ENCODE measurements at places on chromosomes 11 and 22.

GRCh38 chr11:130778026-130778425, 138.3 kb downstream of the SNX19 start:
- no peak for DNase-seq

DNA sequence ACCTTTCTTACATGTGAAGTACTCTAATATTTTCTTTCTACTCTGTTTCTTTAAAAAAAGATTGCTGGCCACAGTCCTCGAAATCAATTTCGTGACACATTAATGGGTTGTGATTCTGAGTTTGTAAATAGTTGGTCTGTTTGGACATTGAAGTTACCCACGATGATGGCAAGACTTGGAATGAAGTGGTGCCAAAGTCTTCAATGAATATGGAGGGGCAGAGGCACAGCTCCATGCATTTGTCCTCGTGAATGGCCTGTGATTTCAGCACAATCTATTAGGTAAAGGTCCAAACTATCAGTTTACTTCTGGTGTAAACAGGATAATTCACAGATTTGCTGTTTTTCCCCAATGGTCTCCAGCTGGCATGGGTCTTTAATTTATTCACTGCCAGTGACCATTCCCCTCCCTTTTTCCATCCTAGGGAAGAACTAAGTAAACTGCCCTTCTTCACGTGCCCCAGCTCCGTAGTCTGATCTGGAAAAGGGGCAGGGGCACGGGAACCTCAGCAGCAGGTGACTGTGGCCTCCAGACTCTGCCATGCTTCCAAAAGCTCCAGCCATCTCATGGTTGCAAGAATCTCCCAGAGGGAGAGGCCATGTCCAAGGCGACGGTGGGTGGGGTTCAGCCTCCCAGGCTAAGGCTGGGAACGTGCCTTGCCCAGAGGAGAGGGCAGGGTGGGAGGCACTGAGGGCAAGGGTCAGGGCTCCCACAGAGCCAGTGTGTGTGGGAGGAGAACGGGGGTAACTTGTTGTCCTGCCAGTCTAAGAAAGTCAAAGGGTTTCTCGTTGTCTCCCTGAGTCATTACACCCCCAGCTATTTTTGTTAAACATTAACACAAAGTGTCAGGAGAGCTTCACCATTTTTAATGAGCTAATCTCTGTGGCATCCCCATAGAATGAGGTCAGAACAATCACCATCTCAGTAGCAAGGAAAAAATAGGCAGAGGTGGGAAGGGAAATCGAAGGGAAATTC, 16.9 kb upstream of the PEX26 start:
- DNase-seq: no peak

DNA sequence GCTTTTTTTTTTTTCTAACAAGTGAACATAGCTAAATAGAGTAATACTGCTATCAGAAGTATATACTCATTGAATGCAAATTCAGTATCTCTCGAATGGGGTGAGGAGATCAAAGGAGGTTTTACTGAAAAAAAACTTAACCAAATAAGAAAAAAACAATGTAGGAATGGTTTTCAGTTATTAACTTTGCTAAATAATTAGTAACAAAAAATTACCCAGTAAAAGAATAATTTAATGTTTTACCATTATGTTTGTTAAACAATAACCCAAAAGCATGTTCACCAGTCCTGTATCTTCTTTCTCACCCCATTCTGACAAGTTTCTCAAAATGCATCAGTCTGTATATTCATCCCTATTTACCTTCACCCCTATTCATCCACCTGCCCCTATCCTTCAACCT, 22.6 kb upstream of the CTSC start:
- no peak for DNase-seq

DNA sequence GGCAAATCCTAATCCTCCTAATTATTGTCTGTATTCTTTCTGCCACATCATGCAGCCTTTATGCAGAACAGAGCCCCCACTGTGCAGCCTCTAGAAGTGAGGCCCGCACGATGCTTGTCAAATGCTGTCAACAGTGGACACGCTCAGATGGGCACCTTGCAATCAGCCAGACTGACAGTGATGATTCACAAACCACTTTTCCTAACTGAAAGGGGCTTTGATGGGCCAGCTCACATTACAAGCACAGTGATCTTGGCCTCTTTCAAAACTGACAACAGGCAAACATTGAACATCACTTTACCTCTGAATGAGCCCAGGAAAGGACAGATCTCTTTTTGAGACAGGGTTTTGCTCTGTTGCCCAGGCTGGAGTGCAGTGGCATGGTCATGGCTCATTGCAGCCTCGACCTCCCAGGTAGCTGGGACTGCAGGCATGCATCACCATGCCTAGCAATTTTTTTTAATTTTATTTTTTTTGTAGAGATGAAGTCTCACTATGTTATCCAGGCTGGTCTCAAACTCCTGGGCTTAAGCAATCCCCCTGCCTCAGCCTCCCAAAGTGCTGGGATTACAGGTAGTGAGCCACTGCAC, 18.0 kb upstream of the E2F8 start:
- no peak for DNase-seq

- peak; percentile 73 for DNase-seq
Observed at GRCh38 chr11:662689-663274, 25.7 kb downstream of the DRD4 start.

GRCh38 chr11:87430821-87431220, 393.1 kb downstream of the TMEM135 start:
- DNase-seq: no peak

- no peak for DNase-seq
Observed at GRCh38 chr11:28592141-28592540, 484.0 kb downstream of the METTL15 start.

GRCh38 chr11:86447763-86448480, 73.2 kb downstream of the CCDC81 start:
- no peak for DNase-seq

- no peak for DNase-seq
Observed at GRCh38 chr11:103958475-103959215, 77.8 kb upstream of the DDI1 start.

GRCh38 chr22:29499852-29500251, 19.8 kb downstream of the NEFH start:
- no peak for DNase-seq

GRCh38 chr11:48172818-48173609, 43.6 kb upstream of the OR4B1 start:
- DNase-seq: peak; percentile 33

GRCh38 chr11:110349138-110349996, 53.0 kb upstream of the RDX start:
- no peak for DNase-seq

- DNase-seq: no peak
Observed at GRCh38 chr11:5746614-5747013, 7.4 kb upstream of the OR52N4 start.

- no peak for DNase-seq
Observed at GRCh38 chr11:111230122-111230465, 15.4 kb upstream of the POU2AF2 start.

GRCh38 chr11:57903011-57903410, 120.7 kb upstream of the OR9Q1 start:
- no peak for DNase-seq

GRCh38 chr11:22346282-22346681, 8.1 kb downstream of the SLC17A6 start:
- no peak for DNase-seq

- no peak for DNase-seq
Observed at GRCh38 chr11:61555051-61555969, 25.6 kb downstream of the SYT7 start.

- no peak for DNase-seq
Observed at GRCh38 chr11:7905961-7906429, 25.1 kb downstream of the OR10A6 start.

DNA sequence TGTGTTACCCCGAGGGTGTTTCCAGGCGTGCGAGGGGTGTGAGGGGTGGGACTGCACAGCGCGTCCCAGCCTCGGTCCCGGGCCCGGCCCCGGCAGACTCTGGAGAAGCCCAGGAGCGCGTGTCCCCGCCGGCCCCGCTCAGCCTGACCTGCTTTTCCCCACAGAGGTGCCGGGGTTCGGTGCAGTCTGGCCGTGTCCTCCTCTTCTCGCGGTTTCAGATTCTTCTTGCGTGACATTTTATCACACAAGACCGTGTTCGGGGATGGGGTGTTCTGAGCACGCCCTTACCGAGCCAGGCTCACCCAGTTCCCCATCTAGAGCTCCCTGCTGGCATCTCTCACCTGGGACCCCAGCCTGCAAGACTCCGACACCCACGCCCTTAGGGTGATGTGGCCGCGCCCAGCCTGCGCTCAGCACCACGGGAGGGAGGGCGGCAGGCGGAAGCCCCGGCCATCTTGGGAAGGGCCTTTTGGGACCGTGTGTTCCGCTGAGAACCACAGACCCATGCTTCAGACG, 775.6 kb downstream of the BRD1 start:
- DNase-seq: no peak

DNA sequence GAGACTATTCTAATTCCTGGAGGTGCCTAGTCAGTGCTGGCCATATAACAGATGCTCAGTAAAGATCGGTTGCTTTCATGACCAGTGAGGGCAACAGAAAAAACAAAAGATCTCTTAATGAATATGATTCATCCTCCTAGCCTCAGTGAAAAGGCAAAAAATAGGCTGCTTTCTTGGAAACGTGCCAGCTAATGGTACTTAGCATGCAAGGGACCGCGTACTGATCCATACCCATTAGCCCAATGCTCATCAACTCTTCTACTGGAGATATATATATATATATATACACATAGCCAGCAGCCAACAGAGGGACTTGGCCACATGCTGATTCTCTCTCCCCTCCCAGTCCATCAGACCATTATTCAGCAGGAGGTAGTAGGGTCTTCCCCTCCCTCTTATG, 320.4 kb downstream of the KIRREL3 start:
- no peak for DNase-seq

DNA sequence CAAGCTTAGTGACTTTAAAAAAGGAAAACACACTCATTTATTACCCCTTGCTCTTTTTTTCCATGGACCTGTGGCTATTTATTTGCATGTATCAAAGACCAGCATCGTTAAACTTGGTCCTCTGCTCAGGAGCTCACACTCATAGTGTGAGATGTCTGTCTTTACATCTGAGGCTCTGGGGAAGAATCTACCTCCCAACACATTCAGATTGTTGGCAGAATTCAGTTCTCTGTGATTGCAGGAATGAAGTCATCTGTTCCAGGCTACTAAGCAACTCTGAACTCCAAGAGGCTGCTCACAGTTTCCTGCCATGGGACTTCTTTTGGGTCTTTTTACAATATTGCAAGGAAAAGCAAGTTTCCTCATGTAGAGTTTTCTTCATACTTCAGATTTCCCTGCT, 138.8 kb downstream of the LRRC4C start:
- no peak for DNase-seq

DNA sequence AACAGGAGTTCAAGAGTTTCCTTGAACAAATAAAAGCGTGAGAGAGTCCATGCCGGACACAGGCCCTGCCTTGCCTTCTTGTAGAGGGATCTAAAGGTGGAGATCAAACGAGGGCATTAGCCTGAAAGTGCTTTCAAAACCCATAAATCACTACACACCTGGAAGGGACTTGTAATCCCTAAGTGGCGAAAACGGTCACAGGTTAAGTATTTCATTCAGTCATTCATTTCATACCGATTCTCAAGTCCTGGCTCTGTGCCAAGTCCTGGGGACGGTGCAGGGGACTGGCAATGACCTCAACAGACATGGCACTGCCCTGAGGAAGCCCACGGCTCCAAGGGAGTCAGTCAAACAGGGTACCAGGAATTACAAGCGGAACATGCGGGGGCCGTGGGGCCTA, 26.6 kb downstream of the ELFN2 start:
- no peak for DNase-seq

DNA sequence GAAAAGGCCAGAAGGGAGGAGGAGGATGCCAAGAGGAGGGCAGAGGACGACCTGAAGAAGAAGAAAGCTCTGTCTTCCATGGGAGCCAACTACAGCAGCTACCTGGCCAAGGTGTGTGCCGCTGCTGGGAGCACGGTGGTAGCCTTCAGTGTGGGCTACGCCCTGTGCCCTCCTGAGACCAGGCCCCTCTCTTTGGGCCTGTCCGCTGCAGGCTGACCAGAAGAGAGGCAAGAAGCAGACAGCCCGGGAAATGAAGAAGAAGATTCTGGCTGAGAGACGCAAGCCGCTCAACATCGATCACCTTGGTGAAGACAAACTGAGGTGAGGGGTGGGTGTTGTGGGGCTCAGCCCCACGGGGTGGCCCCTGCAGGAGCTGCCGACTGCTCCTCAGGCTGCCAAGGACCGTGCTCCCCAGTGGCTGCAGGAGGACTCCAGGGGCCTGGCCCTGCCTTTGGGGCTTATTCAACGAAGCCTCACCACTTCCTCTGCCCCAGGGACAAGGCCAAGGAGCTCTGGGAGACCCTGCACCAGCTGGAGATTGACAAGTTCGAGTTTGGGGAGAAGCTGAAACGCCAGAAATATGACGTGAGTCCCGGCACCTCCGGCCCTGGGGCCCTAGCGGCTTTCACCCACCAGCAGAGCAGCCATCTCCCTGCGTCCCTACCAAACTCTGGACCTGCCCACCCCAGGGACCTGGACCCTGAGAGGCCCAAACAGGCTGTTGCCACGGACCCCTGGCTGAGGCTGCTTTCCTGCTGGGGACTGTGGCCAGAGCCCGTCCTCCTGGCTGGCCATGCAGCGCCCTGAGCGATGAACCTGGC, 12.6 kb upstream of the MRPL23 start:
- no peak for DNase-seq

- no peak for DNase-seq
Observed at GRCh38 chr11:830295-831117, 2.2 kb upstream of the CD151 start.

GRCh38 chr11:95076416-95076815, 9.7 kb downstream of the SRSF8 start:
- no peak for DNase-seq

GRCh38 chr11:115652094-115652493, 147.9 kb upstream of the CADM1 start:
- no peak for DNase-seq

- DNase-seq: no peak
Observed at GRCh38 chr11:66277471-66278362, at the start of gene CNIH2. CNIH2 (plus strand) TSS chr11:66278175; CDS start chr11:66278457, 282 bp downstream.

GRCh38 chr11:14380947-14381561, 22.1 kb upstream of the RRAS2 start:
- no peak for DNase-seq

DNA sequence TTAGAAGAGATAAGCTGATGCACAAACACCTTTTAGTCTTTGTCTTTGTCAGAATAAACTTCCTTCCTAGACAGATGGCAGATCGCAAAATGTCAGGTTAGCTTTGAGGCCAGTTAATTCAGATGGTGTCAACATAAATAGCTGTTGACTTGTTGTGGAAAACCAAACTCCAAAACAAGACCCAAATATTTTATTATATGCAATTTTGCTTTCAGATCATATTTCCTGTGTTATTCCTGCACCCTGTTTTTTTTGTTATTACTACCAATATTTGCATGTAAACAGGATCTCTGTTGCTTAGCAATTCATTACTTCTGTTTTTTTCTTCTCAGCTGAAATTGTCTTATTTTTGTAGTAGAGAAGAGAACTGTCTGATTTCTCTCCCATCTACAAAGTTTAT, 316.0 kb downstream of the ETS1 start:
- DNase-seq: no peak

- no peak for DNase-seq
Observed at GRCh38 chr11:111112614-111113013, 132.9 kb upstream of the POU2AF2 start.

GRCh38 chr22:21624120-21624879, 5.5 kb downstream of the YDJC start:
- peak; percentile 44 for DNase-seq

- DNase-seq: no peak
Observed at GRCh38 chr11:120078397-120078796, 59.5 kb downstream of the TRIM29 start.
